ENCODE measurements at places on chromosomes 4 and X.

DNA sequence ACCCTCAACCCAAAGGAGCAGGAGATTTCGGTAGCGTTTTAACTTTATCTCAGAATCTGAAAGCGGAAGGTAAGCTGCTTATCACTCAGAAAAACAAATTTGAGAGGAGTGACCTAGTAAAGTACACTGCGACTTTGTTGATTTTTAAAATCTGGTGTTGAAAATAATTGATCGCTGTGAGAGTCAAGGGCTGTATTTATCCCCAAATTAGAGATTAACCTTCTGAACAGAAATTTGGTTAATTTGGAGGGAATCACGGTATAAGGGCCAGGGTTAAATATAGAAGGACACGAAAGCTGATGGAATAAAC, 212 bp downstream of the CLCN4 start:
- no peak for DNase-seq

DNA sequence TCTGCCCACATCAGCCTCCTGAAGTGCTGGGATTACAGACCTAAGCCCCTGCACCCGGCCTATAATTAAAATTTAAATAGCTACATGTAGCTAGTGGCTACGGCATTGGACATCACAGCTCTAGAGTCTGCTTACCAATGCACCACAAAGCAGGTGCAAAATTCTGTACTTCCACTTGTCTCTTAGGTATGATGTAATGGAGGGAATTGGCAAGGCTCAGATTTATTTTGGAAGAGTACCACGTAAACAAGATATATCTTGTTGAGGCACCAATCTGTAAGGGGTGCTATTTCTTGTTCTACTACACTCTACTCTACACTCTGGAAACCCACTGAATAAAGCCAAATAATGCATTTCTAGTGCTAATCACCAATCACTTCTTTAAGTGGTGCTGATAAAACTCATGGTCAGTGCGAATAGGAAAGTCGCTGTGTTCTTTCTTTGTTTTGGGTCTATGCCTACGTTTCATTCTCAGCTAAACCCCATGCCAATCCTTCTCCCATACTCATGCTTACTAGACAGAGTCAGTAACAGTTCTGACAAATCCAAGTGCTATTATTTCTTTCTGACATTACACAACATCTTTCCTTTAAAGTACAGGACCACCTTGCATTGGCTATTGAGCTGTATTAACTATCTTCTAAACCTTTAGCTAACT, 92.3 kb downstream of the GC start:
- DNase-seq: no peak

GRCh38 chr4:1809754-1810502, 16.8 kb downstream of the FGFR3 start:
- peak; percentile 42 for DNase-seq

- DNase-seq: no peak
These were observed 132.3 kb downstream of the SOWAHB start for GRCh38 chr4:76765473-76766183.

DNA sequence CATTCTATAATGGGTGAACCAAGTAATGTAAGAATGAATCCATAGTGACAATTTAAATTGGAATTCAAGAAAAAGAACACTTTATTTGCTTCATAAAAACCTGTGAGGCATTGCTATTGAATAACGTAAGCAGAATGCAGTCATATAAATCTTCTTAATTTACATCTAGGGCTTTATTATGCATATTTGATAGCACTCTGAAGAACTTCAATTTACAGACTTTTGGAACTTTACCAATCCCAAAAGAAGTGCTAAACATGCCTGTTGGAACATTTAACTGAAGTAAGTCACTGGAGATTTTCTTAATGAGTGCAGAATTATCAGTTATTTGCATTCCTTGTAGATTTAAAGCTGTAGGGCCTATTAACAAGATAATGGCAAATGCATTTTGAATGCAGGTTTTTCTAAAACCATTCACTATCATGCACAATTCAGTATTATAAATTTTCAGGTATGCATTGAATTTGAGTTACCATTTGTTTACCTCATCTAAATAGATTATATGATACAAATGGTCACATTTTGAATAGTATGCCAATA, 1181.2 kb downstream of the ARAP2 start:
- DNase-seq: no peak

- DNase-seq: no peak
These were observed 42.8 kb downstream of the CUL4B start for GRCh38 chrX:120517936-120518335.

DNA sequence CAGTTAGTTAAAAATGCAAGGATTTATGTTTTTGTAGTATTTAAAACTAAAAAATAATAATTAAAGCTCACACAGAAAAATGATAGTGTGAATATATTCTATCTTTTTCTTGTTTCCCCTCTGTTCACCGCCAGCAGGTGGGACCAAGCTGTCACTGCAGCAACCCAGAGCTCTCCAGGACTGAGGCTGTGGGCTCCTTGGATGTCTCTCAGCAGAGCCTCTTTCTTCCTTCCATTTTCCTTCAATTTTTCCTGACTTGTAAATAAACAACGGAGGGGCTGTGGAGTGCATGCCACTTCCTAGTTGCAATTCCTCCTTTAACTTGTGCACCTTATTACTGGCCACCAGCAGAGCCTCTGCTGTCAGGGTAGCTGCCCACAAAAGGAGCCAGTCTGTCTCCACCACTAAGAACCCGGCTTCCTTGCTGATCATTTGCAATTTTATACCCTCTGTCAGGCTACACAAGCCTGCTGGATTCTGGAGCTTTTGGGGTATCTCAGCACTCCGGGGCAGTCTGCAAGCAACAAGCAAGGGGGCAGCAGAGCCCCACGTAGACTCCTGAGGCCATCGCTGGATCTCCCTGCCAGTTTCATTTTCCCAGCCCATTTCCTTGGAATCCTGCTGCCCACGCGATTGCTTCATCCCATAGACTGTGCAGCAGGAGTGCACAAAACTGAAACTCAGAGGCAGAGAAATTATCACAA, 1467.4 kb downstream of the C4orf33 start:
- peak; percentile 61 for DNase-seq

DNA sequence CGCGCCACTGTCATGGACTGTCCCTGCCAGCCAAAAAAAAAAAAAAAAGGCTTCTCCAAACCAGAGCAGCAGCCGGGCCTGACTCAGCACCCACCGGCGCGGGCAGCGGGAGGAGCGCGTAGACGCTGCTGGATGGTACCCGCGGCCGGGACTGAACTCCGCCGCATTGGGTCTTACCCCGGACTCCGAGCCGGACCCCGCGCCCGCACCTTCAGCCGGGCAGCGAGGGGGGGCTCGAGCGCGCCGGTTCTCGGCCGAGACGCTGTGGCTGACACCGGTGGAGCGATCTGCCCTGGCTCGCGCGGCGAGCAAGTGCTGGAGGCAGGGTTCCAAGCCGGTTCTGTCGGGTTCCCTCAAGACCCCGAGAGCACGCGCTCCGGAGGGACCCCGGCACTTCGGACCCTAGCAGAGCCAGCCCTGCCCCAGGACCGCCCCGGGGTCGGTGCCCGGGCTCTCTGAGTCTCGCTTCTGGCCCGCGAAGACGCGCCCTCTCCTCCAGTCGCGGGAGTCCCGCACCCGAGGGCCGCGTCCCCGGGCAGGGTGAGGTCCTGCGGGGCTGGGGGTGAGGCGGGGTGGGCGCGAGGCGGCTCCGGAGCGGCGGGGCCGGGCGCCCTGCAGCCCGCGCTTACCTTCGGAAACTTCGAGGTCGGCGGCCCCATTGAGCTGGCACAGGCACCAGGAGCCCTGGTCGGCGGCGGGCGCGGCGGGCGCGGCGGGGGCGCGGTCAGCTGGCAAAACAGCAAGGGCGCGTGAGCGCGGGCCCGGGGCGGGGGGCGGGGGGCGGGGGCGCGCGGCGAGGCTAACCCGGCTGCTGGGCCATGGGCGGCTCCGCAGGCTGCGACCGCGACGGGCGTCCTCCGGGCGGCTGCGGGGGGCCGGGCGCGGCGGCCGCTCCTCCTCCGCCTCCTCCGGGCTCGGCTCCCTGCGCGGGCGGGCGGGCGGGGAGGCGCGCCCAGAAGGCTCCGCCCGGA, 11.8 kb upstream of the MAN2B2 start:
- DNase-seq: peak; percentile 7

DNA sequence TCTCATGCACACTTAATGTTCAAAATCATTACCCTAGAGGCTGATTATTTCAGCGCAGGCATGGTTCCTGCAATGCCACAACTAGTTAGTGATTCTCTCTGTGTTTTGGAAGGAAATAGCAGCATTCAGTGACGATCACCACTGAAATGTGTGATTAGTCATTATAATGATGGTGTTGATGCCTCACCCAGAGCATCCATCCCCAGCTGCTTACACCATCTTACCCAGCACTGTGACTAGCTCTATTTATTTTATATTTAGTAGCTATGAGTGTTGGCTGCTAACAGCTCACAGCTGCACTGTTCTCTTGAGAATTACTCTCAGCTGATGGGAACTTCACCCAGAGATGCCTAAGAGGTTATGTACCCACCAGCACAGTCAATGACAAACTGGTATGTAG, 60.5 kb upstream of the TSPAN7 start:
- no peak for DNase-seq

DNA sequence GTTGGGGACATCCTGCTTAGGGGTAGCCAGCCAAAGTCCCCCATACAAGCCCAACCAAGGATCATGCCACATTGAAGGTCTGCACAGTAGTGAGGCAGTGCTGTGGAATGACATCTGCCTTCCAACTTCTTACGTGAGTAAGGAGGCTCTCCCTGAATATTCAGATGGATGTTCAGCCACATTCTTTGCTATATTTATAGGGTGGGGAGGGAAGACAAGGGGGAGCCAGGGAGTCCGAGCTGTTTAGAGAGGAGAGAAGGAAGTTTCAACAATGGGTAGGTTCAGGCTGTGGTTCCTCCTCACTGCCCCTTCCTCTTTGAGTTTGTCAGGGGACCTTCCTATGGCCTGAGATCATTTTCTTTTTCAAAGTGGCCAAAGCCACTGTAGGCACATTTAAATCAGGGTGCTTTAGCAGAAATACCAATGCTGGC, 29.8 kb downstream of the MSN start:
- DNase-seq: no peak

GRCh38 chr4:28350485-28350884, 1489.8 kb downstream of the STIM2 start:
- DNase-seq: no peak

DNA sequence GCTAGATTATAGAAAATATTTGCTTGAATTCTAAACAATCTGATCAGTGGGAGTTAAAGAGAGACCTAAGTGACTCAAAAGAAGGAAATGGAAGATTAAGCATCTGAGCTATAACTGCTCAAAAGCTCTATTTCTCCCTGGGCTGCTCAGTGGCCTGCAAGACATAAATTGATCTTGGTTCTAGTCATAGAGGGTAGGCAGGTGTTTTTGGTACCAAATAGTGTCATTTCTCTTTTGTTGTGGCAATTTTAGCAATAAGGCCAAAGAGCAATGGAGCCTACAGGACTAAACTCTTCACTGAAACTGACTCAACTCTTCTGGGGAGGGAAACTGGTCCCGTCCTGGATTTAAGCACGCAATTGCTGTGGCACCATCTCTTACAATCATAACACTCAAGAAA, 33.9 kb upstream of the BMP2K start:
- DNase-seq: no peak

Measured in LoVo (cell line).